Motor neuron (in vitro differentiated cells): ENCODE measurements at places on chromosomes 3 and 15. TPM values are rescaled to one million over a fixed set of nuclear protein-coding genes. Genes with fewer than 3 reads are reported as not detected.

- ATAC-seq: no peak
These were observed 68.6 kb downstream of the CDC25A start for GRCh38 chr3:48119505-48120193.

DNA sequence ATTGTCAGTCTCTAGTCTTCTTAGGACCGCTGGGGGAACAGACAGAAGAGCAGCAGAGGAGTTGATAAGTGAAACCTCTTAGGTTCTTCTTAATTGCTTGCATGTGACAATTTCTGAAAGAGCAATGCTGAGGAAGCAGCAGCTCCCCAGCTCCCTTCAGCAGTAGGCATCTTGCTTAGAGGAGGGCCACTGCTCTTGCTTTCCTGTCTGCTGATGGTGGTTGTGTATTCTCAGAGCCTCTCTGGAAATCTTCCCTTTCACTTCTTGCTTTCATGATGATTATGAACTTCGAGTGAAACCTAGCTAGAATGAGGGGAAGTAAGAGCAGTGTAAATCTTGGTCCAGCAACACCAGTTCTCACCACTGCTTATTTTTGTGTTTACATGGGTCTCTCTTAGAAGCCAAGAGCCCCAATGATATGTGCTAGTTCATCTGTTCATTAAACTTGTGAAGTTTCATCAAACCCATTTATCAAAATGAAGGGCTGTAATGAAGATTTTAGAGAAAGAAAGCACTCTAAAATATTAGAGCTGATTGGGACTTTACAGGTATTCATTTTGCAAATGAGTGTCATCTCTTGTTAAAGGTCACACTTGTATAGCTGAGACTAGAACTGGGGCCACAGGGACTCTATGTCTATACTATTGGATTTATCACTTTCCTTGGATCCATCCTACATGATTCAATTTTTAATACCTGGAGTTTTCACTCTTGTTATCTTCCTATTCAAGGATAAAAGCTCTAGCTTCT lies 246.7 kb downstream of the LPP start:
- ATAC-seq: no peak

The ZMYND10 gene
- 86.4 and 91.1 TPM in 2 replicates for total RNA-seq

DNA sequence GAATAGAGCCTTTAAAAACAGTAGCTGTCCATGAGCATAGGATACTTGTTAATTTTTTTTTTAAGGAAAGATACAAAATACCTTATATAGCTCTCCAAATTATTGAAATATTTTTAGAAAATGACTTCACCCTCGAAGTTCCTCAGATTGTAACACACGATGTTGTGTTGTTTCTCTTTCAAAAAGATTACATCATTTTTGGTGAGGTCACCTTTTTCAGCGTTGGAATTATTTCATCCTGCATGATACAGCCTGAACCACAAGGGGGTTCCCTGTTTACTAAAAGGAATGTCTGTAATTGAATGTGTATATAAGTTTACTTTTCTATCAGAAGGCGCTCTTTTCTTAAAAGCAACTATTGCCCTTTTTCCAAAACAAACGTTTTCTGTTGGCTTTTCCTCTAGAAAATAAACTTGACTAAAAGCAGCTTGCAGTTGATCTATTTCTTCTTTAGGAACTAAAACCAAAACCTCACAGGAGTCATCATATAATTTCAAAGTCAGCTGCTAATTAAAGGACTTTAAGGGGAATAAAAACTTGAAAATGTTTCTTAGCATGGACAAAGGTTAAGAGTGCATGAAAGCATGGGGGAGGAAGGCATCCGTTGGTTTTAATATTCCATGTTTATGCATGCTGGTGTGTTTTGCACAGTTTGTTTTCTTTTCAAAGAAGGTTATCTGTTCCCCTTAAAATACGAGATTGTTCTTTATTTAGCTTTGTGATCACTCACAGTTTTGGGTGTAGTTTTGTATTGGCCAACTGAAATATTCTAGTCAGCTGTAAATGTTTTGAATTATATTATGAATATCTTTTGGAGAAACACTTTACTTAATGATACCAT lies 29.4 kb downstream of the LYSMD4 start:
- peak; percentile 83 for ATAC-seq

The CLRN1 gene
- total RNA-seq: 9.1 and 10.8 TPM in 2 replicates

The GTPBP8 gene
- 22.7 and 23.8 TPM in 2 replicates for total RNA-seq

DNA sequence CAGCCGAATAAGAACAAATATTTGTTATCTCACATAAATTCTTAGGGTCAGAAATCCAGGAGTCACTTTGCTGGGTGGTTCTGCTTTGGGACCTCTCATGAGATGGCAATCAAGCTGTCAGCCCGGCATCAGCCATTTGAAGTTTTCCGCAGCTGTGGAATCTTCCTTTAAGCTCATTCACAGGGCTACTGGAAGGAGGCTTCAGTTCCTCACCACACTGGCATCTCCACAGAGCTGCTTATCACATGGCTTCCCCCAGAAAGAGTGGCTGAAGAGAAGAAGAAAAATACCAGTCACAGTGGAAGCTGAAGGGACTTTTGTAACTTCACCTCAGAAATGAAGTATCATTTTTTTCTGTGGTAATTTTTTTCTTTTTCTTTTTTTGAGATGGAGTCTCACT lies 267.7 kb downstream of the CHL1 start:
- ATAC-seq: no peak

The TMCO5A gene
- 0.06 TPM in 1 of 2 replicates, not detected in the other for total RNA-seq

The GRM2 gene
- 4.4 and 6.5 TPM in 2 replicates for total RNA-seq

DNA sequence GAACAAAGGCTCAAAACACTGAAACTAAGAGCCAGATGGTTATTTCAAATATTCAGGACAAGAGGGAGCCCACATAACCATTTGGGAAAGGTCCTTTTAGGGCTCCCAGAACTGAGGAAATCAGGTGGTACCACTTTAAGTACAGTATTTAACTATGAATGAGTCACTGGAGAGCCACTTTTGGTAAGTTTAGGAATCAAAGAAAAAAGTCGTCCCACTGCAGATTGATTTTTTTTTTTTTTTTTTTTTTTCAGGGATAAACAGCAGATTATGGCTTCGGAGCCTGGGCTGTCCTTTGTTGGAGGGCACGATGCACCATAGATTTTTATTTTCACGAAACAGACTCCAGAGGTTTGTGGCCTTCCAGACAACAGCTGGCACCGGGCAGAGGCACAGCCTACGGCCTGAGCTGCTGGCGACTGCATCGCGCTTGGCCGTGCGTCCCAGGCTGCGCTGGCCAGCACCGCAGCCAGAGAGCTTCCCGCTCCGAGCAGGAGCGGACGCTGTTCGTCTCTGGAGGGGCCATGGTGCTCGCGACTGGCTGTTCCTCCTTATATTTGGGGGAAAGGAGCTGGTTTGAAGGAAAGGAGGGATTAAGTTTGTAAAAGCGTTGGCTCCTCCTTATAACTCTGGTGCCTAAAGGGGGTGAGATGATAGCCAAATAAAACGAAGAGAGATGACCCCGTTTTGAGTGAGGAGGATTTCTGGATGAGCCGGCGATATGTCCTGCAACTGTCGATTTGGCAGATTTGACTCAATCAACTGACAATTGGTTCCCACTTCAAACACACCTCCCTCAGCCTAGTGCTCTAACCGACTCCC lies 152.9 kb upstream of the GOLIM4 start:
- ATAC-seq: peak; percentile 34

DNA sequence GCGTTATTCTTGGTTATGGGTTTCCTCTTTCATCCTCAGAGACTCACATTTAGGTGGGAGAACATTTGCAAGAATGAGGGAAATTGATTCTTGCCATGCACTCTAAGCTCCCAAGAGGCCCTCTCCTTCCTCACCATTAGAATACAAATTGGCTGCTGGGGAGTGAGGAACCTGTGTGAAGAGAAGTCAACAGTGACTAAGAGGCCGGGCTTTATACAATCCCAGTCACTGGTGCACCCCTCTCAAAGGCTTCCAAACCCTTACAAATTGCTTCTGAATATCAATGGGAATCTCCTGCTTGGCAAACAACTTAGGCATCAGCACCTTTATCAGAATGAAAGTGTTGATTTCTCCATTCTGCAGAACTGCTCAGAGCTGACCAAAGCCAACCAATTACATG lies 16.5 kb upstream of the RGMA start:
- peak; percentile 41 for ATAC-seq

DNA sequence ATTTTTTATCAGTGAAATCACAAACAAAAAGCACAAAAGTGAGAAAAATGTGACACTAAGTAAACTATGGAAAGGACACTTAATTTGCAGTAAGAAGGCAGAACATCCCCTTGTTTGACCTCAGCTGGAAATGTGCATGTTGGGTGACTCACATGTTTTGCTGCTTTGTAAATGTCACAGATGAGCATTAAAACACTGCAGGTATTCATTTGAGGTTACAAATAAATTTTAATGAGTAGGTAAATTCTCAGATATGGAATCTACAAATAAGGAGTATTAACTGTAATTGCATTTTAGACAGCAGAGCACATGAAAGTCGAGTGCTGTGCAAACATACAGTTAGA lies 20.3 kb downstream of the CHMP2B start:
- no peak for ATAC-seq

GRCh38 chr15:71411538-71412482 lies 296.5 kb downstream of the THSD4 start:
- ATAC-seq: peak; percentile 90

GRCh38 chr3:27724459-27725197 lies 2.5 kb upstream of the EOMES start:
- ATAC-seq: no peak
